ENCODE measurements at places on chromosomes 5 and 9. TPM values are rescaled to one million over a fixed set of nuclear protein-coding genes. Genes with fewer than 3 reads are reported as not detected.

DNA sequence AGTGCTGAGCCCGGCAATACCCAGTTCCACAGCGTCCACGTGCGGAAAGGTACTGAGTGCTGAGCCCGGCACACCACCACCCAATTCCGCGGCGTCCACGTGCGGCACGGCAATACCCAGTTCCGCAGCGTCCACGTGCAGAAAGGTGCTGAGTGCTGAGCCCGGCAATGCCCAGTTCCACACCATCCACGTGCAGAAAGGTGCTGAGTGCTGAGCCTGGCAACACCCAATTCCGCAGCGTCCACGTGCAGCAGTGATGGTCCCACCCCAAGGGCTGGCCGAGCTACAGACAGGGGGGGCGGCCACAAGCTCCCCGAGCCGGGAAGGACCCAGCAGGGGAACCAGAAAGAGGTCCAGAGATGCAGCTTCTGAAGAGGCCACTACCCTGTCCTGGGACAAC is 20.2 kb downstream of the SLC12A7 start:
- DNase-seq: no peak

CCL27 gene
- total RNA-seq: 0.43 TPM

DNA sequence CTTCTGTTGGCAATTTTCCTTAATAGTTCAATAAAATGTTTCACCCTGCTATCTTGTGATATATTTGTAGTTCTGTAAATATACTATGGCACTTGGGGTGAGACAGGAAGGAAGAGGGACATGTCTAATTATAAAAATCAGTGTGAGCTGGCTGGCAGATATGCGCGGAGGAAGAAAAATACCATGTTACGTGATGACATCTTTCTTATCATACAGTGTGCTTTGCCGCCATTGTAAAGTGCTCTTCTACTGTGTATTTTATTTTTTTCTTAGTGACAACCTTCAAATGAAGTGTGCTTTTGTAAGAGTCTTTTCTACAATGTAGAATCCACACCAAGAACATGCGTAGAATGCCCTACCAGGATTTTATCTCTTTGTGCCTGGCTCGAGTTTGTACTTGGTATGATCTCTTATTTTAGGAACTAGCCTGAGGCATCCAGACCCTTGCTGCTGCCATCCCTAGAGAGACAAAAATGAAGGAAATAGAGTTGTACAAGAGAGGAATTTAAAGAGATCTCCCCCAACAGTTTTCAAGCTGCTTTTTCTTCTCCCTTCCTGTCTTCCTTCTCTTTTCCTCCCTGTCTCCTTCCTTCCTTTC is 46.7 kb upstream of the RIOK2 start:
- no peak for DNase-seq

GRCh38 chr5:107869438-107870115 is 198.8 kb upstream of the EFNA5 start:
- no peak for DNase-seq

DNA sequence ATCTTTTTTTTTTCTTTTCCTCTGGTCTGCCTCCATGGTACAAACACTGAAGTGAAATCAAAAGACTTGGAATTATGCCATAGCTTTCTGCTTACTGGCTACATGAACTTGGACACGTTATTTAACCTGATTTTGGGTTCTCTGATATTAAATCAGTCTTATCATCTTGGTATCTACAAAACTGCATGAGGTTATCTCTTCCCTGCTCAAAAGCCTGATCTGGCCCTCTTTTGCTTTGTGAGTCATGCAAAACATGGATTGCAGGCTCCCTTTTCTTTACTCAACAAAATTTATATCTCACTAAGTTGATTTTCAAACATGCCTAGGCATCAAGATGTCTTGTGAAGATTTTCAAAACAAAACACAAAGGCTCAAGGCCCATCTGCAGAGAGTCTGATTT is 45.9 kb upstream of the FST start:
- DNase-seq: no peak

- DNase-seq: no peak
Measured at GRCh38 chr9:135032868-135033460, 54.5 kb upstream of the OLFM1 start.

IL6ST gene
- 61.6 TPM for total RNA-seq

GRCh38 chr5:59040024-59040803 is 457.3 kb downstream of the RAB3C start:
- no peak for DNase-seq

DNA sequence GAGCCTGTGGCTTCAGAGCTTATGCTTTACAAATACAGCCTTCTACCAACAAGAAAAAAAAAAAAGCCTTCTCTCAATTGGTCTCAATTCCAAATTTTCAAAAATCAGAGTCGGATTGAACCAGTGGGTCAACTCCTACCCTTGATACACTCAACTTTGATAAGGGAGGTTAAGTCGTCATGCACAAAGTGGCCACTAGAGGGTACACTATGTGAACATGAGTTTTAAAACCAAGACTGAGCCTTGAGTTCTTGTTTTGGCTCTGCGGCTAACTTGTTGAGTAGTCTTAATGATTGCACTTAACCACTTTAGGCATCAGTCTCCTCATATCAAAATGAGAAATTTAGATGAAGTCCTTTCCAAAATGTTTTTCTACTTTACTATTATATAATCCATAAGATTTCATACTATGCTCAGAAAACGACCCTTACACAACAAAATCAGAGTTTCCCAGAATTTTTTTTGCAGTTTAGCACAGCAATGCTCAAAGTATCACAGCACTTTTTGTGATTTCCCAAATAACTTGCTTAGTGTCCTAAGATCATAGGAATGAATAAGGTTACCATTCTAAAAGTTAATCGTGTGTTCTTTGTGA is 92.9 kb upstream of the MTAP start:
- no peak for DNase-seq

DNA sequence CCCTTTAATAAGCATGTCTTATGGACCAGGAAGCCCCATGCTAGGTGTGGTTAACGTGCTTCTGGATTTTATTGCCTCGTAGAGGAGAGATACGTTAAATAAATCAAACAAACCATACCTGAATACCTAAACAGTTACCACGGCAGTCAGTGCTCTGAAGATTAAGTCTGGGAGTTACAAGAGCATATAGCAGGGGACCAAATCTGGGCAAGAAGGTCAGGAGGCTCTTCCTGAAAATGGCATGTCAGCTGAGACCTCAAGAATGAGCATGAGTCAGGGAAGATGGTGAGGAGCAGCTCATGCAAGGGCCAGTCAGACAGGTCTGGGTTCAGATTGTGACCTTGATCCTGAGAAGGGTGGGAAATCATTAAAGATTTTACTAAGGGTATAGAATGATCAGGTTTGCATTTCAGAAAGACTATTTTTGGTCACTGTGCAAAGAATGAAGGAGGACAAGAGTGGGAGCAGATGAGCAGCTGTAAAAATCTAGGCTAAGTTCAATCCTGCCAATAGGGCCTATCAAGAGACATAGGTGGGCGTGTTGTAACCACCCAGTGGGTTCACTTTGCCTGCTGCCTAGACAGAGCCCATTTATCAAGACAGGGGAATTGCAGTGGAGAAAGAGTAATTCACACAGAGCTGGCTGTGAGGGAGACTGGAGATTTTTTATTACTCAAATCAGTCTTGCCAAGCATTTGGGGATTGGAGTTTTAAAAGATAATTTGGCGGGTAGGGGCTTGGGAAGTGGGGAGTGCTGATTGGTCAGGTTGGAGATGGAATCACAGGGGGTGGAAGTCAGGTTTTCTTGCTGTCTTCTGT is 4.8 kb upstream of the ZNF366 start:
- DNase-seq: no peak

- DNase-seq: no peak
Measured at GRCh38 chr5:178323541-178323865, 90.9 kb upstream of the PHYKPL start.

DMGDH gene
- 0.48 TPM for total RNA-seq

GRCh38 chr5:129474544-129474943 is 14.4 kb downstream of the ADAMTS19 start:
- DNase-seq: no peak

ENTPD8 gene
- total RNA-seq: 3.5 TPM

GRCh38 chr5:160349935-160350303 is 20.5 kb downstream of the C1QTNF2 start:
- no peak for DNase-seq
